ENCODE measurements at places on chromosomes 7 and 10.

GRCh38 chr7:84336303-84336702 lies 141.7 kb upstream of the SEMA3A start:
- DNase-seq: no peak

- no peak for DNase-seq
Measured at GRCh38 chr10:44786286-44786850, 124.8 kb upstream of the TMEM72 start.

DNA sequence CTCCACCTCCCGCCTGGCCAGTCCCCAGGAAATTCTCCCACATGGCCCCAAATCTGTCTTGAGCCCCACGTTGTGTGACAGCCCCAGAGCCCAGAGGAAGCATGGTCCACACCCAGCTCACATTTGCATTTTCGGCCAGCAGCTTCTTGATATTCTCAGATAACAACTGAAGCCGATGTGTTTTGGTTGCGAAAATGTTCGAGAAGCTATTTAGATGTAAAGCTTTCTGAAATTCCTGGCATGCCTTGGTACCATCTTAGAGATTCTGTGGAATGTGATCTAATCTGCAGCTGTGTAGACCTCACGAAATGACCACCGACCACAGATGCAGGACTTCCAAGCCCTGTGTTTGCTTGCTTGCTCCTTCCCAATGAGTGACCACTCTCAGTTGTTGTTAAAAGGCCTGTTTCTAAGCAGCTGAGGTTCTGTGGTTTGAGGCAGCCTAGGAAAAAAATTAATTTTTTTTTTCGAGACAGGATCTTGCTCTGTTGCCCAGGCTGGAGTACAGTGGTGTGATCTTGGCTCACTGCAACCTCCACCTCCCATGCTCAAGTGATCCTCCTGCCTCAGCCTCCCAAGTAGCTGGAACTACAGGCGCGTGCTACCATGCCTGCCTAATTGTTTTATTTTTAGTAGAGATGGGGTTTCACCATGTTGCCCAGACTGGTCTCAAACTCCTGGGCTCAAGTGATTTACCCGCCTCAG lies 8.8 kb downstream of the SLC4A2 start:
- DNase-seq: no peak

DNA sequence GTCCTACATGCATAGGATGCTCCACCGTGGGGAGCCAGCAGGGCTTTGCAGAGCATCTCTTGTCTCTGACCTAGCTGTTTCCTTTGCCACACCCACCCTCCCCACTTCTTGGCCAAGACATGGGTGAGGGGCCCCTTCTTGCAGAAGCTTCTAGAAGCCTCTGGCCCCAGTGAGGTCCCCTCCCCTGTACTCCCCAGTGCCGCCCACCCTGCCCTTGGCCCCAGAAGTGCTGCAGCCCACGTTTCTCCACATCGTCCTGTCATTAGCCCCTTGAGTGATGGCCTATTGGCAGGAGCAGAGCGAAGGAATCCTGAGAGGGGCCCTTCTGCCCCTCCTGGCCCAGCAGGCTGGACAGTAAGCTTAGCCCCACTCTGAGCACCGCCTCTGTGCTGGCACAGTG lies 43.7 kb downstream of the ALOX5 start:
- DNase-seq: no peak

- no peak for DNase-seq
Measured at GRCh38 chr7:139726485-139726869, 51.3 kb downstream of the HIPK2 start.

GRCh38 chr10:6182454-6183098 lies 20.2 kb upstream of the PFKFB3 start:
- no peak for DNase-seq

DNA sequence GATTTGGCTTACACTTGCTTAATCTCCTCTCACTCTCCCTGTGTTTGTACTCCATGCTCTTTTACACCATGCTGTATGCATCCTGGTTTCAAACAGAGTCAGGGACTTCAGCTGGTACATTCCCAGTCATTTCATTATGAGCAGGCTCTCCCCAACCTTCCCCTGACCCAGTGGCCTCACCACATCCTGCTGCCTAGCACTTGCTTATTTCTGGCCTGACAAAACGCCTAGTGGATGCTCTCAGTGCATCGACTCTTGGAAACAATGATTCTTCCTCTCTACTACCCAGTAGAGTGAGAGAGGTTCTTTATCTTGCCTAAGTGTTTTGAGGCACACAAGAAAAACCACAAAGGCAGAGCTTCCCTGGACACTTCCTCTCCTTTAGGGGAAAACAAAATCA lies 63.4 kb downstream of the CAV1 start:
- DNase-seq: no peak

DNA sequence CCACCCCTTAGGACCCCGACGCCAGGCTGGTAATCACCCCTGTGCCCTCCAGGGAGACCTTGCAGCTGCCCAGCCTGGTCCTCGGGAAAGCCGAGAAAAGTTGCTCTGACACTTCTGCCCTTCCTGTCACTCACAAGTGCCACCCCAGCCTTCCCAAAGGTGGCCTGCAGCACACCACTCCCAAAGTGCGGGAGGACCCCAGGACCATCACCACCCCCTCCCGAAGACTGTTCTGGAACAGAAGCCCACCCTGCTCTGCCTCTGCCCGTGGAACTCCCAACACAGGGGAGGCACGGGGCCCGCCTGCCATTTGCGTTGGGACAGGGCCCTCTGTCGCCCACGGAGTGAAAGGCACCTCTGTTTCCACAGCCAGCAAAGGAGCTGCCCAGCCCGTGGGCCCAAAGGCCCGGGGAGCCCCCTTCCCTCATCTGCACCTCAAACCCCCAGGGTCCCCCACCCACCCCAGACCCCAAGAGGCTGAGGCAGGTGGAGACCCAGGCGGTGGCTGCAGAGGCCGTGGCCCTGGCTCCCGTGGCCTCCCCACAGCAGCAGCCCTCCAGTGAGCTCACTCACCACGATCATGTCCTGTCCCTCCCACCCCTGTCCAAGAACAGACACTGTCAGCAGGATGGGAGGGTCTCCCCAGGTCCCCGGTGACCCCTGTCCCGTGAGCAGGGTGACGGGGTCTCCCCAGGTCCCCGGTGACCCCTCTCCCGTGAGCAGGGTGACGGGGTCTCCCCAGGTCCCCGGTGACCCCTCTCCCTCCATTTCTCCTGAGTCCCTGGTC lies 47.8 kb upstream of the PPP2R2D start:
- no peak for DNase-seq

DNA sequence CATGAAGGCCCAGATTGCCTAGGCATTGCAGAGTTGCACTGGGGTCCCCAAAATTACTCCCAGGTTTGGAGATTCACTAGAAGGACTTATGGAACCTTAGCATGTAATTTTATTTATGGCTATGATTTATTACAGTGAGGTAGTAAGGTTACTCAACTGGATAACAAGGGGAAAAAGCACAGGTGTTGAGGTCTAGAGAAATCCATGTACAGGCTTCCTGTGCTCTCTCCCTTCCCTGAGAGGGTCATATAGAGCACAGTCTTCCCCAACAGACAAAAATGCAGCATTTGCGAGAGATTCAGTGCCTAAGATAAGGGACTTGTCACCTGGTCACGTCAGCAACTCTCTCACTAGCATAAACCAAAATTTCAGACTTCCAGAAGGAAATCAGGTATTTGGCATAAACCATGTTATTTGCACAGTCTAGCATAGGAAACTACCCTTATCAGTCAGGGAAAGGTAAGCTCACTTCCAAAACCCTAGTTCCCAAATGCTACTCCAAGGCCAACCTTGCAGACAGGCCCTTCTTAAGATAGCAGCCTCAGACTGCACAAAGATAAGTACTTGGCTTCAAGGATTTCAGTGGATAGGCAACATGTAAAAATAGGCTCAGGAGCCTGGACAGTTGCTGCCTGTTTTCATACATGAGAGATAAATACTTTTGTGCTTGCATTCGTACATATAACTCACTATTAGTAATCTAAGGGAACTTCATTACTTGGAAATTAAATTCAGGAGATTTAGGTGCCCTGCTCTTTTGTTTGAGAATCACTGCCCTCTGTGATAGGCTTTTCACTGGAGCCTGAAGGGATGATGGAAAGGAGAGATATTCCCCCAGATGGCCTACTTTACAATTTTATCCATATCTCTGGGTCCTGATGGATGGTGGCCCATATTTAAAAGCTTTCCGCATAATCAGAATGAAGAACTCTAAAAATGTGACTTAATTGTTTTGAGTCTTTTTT lies 378.4 kb upstream of the LRGUK start:
- peak; percentile 75 for DNase-seq

DNA sequence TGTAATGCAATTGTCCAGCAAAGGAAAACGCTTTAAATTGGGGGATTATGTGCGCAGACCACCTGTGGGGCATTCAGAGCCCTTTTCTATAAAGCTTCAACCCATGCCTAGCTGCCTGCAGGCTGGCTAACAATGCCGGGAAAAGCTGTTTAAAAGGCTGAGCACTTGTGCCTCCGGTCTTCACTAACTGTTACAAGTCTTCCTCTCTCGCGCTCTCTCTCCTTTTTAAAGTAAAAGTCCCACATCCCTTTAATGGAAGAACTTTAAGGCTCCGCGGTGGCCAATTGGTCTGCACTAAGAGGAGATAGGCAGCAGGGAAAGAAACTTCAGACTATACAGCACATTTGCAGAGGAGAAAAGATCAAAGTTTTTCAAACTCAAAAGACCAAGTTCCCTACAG lies 4.6 kb downstream of the FZD8 start:
- DNase-seq: no peak

DNA sequence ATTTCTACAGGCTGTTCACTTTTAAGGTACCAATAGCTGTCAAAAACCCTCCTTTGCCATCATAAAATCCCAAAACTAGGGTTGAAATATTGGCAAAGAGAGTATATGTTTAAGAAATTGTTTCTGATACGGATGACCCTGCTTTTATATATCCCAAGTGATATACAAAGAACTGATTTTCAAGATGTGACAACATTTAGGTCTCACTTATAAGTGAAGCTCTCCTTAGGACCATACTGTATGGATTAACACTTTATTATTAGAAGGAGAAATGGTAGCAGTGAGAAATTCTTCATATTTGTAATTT lies 11.0 kb upstream of the CRPPA start:
- DNase-seq: no peak

GRCh38 chr10:20990604-20991003 lies 93.5 kb upstream of the NEBL start:
- DNase-seq: no peak

GRCh38 chr7:142788303-142789289 lies 17.8 kb downstream of the PRSS2 start:
- no peak for DNase-seq

Measured in SK-N-DZ (cell line).